Activated CD8-positive, alpha-beta T cell treated with anti-CD3 and anti-CD28 coated beads, Interleukin-2, amount 10 ng/mL, durations not matched to agents 7 days and 5 days (primary cell): ENCODE measurements at places on chromosomes 4 and X.

GRCh38 chrX:107421337-107421861, 28.1 kb upstream of the FRMPD3 start:
- H3K27ac ChIP-seq: no peak overlapping the region
- H3K36me3 ChIP-seq: no peaks in the 10 kb centered on the region
- no peak overlapping the region for H3K4me3 ChIP-seq
- H3K27me3 ChIP-seq: peaks cover 6% of the 10 kb centered on the region
- H3K4me1 ChIP-seq: no peaks in the 10 kb centered on the region

GRCh38 chr4:139300431-139301112, 733 bp upstream of the NAA15 start:
- peak; percentile 40 for DNase-seq
- peaks cover 63% of the 10 kb centered on the region for H3K4me1 ChIP-seq
- H3K27ac ChIP-seq: peak overlapping the region; percentile 100
- peaks cover 31% of the 10 kb centered on the region for H3K36me3 ChIP-seq
- peak overlapping the region; percentile 99 for H3K4me3 ChIP-seq
- H3K27me3 ChIP-seq: no peaks in the 10 kb centered on the region

DNA sequence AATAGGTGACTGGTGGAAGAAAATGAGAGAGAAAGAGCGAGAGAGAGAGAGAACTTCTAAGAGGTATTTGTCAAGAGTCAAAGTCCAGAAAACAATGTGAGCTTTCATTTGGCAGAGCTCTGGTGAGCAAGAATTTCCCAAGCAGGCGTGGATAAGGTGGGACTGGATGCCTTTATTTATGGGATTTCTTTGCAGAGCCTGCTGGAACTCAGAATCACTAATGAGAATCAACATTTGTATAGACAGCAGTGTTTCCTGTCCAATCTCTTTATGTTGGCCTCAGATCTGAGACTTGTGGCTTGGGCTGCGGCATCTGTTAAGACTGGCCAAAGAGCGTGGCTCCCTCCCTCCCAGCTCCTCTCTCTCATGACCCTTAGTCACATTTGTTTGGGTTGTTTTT, 67.9 kb upstream of the TBL1X start:
- H3K27ac ChIP-seq: no peak overlapping the region
- H3K4me1 ChIP-seq: peaks cover 11% of the 10 kb centered on the region
- no peaks in the 10 kb centered on the region for H3K36me3 ChIP-seq

DNA sequence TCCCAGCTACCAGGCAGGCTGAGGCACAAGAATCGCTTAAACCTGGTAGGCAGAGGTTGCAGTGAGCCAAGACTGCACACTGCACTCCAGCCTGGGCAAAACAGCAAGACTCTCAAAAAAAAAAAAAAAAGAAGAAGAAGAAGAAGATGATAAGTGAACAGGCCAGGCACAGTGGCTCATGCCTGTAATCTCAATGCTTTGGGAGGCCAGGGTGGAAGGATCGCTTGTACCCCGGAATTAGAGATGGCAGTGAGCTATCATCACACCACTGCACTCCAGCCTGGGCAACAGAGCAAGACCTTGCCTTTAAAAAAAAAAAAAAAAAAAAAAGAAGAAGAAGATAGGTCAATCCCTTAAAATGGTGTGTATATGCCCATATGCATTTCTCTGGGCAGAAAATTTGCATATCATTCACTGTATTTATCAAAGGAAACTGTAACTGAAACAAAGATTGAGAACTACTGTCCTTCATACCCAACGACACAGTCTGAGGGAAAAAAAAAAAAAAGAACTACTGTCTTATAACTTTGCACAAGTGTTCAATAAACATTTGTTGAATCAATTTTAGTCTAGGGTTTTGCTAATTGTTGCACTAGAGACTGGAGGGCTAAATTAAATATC, 2.3 kb downstream of the RFC1 start:
- peaks cover 30% of the 10 kb centered on the region for H3K4me1 ChIP-seq
- H3K4me3 ChIP-seq: peak overlapping the region; percentile 57
- no peaks in the 10 kb centered on the region for H3K27me3 ChIP-seq
- peak overlapping the region; percentile 53 for H3K27ac ChIP-seq
- H3K36me3 ChIP-seq: peaks cover 33% of the 10 kb centered on the region

- DNase-seq: no peak
- H3K4me1 ChIP-seq: no peaks in the 10 kb centered on the region
- no peak overlapping the region for H3K4me3 ChIP-seq
- no peaks in the 10 kb centered on the region for H3K27me3 ChIP-seq
- H3K36me3 ChIP-seq: no peaks in the 10 kb centered on the region
These were observed 325.4 kb upstream of the SMIM31 start for GRCh38 chr4:164428561-164428960.

- no peaks in the 10 kb centered on the region for H3K36me3 ChIP-seq
- no peak overlapping the region for H3K27ac ChIP-seq
- no peaks in the 10 kb centered on the region for H3K4me1 ChIP-seq
- no peak overlapping the region for H3K4me3 ChIP-seq
- no peaks in the 10 kb centered on the region for H3K27me3 ChIP-seq
- DNase-seq: no peak
These were observed 48.1 kb downstream of the PDGFC start for GRCh38 chr4:156923525-156923924.

- H3K27ac ChIP-seq: no peak overlapping the region
- H3K4me3 ChIP-seq: no peak overlapping the region
- no peaks in the 10 kb centered on the region for H3K36me3 ChIP-seq
- no peak for DNase-seq
- H3K27me3 ChIP-seq: no peaks in the 10 kb centered on the region
- no peaks in the 10 kb centered on the region for H3K4me1 ChIP-seq
These were observed 821.7 kb upstream of the FTHL17 start for GRCh38 chrX:31893525-31893924.

- no peak overlapping the region for H3K4me3 ChIP-seq
- no peak overlapping the region for H3K27ac ChIP-seq
- H3K27me3 ChIP-seq: no peaks in the 10 kb centered on the region
- DNase-seq: no peak
- no peaks in the 10 kb centered on the region for H3K36me3 ChIP-seq
- no peaks in the 10 kb centered on the region for H3K4me1 ChIP-seq
These were observed 143.3 kb downstream of the BANK1 start for GRCh38 chr4:101933855-101934254.

- no peak for DNase-seq
- no peaks in the 10 kb centered on the region for H3K4me1 ChIP-seq
- H3K36me3 ChIP-seq: no peaks in the 10 kb centered on the region
- H3K27me3 ChIP-seq: no peaks in the 10 kb centered on the region
These were observed 328.6 kb upstream of the NR3C2 start for GRCh38 chr4:148770848-148771247.
